Astrocyte of the cerebellum (primary cell): ENCODE measurements at places on chromosomes 1 and 21.
A peak's percentile ranks its signal among the peaks of the same experiment; 100 is the strongest.

DNA sequence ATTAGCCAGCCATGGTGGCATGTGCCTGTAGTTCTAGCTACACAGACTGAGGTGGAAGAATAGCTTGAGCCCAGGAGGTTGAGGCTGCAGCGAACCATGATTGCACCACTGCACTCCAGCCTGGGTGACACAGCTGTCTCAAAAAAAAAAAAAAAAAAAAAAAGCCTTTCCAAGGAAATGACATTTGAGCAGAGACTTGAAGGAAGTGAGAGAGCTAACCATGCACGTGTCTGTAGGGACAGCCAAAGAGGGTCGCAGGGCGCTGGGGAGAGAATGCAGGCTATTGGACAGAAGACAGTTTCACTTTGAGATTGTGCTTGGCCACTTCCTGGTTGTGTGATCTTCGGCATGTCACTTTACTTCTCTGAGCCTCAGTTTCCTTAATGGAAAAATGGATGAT lies 6.8 kb downstream of the HCRTR1 start:
- DNase-seq = no peak

DNA sequence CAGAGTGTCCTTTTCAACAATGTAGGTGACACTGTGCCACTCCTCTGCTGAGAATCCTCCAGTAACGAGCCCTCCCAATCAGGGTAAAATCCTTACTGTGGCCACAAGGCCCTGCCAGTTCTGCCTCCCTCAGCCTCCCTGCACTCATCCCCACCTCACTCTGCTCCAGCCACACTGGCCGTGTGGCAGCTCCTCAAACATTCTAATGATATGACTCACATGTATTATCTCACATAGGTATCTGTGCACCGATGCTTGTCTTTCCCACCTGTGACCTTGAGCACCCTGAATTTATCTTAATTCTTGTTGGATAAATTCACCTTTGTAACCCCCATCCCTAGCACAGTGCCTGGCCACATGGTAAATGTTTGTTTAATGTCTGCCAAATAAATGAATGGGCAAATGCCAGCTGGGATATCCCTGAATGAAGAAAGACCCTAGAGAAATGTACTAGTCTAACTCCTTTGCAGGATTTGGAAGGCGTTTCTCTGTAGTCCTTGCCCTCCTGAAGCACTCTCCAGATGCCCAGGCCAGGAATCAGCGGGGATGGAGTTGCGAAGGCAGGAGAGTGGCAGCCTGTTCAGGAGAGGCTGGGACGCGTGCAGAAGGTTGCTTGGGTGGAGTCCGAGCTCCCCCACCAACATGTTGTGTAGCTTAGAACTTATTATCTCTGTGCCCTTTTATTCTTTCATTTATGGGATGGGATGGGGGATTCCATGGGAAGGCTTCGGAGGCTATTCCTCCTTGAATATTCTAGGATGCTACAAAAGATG lies 106.0 kb downstream of the TMEM53 start:
- no peak for DNase-seq

GRCh38 chr1:192133350-192133926 lies 24.8 kb upstream of the RGS18 start:
- no peak for DNase-seq

DNA sequence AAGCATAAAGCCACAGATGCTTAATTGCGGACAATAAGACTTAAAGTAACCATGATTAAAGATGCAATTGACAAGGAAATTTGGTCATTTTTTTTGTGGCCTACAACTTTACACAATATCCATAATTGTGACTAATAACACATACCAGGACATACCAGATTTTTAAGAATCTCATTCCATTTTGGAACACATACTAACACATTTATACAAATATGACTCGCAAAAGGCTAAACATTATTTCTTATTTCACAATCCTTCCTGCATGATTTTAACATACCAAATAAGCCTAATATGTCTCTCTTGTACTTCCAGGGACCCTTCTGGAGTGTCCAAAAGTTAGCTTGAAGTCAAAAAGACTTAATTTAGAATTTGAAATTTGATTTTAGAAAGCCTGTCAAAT lies 48.8 kb downstream of the DR1 start:
- DNase-seq = no peak

DNA sequence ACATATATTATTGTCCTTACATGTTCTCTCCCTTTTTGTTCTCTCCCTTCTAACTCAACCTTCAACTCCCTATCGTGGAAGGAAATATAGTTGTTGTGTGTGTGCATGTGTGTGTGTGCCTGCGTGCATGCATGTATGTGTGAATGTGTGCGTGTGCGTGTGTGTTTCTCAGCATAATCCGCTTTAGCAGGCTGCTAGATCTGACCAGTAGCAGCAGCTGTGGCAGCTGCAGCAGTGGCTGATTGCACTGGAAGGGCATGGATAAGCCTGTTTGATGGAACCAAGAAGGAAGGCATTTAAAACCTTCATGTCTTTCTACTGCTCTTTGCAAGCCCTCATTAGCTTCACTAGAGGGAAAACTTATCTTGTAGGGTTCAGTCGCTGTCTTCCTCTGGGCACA lies 65.6 kb upstream of the IRF2BP2 start:
- no peak for DNase-seq

DNA sequence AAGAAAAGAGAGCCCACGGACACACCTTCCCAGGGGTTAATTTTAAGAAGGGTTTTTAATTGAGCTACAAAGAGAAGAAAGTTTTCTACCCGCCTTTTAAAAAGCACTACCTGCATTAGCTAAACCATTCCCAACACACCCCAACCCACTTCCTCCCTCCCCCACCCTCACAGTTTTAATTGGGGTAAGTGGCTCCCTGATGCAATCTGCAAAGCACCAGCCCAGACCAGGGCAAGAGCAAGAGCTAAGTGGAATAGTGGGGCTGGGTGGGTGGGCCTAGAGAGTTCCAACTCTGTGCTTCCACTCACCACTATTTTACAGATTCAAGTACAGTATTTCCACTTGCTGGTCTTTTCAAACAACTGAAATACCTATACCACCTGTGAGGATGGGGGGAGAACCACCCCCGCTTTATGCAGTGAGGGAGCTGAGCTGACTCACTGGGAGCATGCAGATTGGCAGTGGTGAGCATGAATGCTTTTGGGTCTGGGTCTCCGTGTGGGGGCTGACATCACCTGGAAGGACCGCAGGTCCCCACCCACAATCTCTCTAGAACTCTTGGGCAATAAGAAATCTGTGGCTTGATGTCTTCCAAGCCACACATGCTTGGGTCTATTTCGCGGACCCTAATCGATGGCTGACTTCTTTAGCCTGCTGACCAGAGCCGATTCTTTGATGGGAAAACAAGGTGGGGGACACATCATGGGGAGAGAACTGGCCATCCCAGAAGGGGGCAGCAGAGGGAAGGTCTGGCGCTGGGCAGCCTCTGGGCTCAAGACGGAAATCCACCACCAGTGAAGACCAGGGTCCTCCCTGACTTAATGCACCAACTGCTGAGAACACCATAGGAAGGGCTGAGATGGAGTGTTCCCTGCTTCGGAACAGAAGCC lies 95.5 kb downstream of the SSBP3 start:
- no peak for DNase-seq

DNA sequence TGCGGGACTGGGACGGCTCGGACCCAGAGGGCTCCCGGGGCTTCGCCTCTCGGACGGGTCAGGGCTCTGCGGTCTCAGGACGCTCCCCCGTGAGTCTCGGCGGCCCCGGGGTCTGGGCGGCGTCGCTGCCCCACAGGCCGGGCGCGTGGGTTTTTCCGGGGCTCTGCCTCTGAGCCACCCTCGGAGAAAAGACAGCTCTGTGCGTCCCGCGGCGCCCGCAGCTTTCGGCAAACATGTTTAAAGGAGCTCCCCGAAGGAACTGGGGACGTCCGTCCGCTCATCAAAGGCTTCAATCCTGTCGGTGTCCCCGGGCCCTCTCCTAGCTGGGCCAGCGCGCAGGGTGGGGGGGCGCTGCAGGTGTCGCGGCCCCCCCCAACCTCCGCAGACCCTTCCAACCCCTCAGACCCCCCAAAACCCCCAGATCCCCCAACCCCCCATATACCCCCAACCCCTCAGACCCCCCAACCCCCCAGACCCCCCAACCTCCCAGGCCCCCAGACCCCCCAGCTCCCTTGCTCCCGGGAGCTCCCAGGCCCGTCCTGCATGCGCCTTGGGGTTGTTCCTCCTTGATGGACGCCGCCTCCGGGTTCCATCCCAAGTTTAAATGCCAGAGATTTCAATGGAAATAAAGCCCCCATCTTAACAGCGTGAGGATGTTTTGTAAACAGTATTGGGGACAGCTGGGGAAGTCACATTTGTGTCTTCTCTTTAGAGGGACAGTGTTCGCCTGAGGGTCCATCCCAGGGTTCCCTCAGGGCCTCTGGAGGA lies 996 bp upstream of the C1orf159 start:
- DNase-seq = no peak

DNA sequence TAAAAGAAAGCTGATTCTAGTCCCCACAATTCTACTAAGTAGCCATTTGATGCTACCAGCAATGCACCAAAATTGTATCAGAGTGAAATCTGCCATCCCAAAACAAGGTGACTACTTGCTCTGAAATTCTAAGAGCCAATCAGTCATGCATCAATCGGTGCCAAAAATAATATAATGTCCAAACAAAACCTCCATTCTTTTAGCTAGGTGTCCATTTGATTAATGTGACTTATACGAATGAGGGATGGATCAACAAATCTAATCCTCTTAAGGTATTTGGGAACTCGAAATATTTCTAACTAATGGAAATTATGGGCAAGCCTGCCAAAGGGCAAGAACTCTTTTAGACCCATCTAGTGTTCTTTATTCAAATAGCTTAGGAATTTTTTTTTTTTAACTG lies 66.4 kb upstream of the NEK2 start:
- peak; percentile 19 for DNase-seq

DNA sequence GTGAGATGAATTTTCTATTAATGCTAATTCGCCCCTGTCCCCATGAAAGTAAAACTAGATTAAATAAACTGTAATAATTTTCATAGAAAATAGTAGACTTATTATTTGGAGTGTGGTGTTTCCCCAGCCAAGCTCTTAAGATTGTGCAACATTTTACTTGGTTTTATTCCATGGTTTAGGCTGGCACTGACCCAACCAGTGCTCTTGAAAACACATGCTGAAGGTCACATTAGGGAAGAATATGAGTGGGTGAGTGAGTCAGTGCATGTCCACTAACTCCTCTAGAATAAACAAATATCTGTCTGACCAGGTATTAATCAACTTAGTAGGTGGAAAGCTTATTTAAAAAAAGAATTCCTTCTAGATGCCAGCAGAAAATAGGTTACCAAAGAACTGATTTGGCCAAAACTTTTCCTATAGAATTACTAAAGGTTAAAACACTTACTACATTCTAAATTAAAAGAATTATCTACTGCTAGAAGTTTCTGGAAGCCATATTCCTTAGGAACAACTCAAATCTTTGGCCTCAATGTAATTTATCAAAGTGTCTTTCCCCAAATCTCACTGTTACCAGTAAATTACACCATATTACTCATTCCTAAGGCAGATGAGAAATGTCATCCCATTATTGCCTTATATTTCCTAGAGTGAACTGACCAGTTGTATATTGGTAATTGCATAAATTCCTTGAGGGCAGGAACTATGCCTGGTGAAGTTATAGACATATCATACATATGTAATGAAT lies 89.7 kb upstream of the RGS1 start:
- DNase-seq = peak; percentile 99

GRCh38 chr1:77039739-77040138 lies 172.5 kb downstream of the ST6GALNAC5 start:
- DNase-seq = peak; percentile 96

DNA sequence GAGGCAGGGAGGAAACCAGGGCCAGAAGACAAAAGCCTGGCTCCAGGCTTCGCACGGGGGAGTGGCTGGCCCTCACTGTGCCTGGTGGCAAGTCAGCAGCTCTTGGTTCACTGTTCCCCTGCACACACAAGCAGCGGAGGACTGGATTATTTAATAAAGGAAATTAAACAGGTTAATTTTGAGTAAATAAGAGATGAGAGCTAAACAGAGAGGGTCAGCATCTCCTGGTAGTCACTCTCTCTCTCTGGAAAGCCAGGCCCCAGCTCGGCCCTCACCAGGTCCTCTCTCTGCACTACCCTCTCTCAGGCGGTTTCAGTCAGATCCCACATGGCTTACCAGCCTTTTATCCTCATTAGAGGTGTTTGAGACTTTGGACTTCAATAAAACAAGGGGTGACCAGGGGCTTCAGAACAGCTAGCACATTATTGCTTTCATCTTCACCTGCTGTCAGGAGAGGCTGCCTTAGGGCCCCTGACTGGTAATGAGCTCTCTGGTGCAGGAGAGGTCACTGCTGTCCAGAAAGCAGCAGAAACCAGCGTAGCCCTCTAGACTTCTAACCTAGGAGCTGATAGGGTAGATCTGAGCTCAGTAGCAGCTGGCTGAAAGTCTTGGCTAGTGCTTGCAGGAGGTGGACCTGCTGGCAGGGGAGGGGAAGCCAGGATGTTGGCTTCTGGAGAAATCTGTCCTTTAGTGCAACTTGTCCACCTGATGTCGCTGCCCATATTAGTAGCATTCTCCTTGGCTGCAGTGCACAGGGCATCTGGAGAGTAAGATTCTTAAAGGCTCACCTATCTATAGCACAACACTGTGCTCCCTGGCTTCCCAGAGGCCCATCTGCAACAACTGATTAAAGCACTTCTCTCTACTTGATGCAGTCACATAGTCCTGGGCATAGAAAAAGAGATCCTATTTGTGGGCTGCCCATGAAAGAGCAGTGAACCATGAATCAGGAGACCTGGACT lies 45.9 kb downstream of the SYT6 start:
- DNase-seq = no peak

DNA sequence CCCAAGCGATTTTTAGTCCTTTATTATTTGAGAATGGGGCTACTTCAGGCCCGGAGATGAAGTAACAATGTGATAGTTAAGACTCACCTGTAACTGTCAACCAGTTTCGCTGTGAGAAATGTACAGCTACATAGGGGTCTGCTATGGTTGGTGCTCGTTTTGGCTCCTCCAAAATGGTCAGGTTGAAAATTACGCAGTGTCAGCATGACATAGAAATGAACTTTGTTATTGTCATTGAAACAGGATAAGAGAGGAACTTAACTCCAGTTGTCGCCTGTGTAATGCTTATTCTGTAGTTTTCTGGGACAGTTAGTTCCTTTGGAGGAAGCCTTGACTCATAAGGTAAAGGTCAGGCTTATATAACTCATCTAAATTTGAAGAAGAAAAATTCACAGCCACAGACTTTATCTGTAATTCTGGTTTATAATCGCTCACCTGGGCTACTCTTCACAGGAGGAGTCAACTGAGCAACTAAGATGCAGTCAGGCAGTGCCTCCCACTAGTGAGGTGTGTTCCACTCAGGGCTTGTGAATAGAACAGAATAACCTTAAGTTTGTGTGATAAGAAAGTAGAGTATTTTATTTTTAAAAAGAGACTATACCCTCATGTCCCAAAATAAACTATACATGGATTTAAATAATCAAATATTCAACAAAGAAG lies 130.9 kb downstream of the CD247 start:
- no peak for DNase-seq

- peak; percentile 57 for DNase-seq
These were observed 9.5 kb downstream of the RNU1-2 start for GRCh38 chr1:16905110-16905867.

- DNase-seq = no peak
These were observed 56.3 kb downstream of the CHD5 start for GRCh38 chr1:6123816-6124215.
